ENCODE measurements at places on chromosomes 5 and 9.

DNA sequence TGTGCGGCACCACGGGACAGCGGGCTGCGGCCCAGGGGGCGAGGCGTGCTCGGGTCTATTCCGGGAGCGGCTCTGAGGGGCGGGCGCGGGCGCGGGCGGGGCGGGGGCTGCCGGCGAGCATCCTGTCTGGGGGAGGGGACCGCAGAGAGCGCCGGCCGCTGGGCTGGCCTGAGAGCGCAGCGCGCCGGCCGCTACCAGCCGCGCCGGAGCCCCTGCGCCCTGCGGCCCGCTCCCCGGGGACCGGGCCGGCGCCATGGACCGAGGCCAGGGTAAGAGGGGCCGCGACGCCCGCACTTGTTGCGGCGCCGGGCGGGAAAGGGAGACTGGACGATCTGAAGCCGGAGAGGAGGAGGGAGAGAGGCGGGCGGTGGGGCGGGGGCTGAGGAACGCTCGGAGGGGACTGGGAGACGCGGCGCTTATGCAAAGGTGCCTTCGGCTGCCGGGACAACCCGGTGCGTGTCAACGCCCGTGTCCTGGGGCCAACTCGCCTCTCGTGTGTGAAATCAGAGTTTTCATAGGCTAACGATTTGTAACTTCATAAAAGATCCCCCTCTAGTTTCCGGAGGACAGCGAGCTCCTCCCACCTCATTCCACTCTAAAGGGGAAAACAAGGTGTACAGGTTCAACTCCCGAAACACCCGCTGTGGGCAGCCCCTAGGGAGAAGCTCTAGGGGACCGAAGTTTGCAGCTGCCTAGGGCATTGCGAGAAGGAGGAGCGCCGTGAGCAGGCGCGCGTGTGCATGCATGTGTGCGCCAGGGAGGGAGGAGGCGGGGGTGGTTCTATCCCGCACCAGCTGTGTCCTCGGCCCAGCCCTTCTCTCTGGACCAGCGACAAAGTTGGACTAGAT is at the start of gene AFAP1L1:
AFAP1L1 (plus strand) TSS at position 144 of the 848 bp plus-strand sequence; CDS start at position 254, 110 bp downstream.
- no peak for DNase-seq

- DNase-seq, result no peak
Observed at GRCh38 chr5:103617913-103618312, 55.3 kb upstream of the NUDT12 start.

GRCh38 chr5:165457859-165458481 is 1952.6 kb downstream of the MAT2B start:
- DNase-seq, result no peak

- DNase-seq, result no peak
Observed at GRCh38 chr5:112703866-112704820, 33.5 kb upstream of the APC start.

GRCh38 chr5:62341783-62342475 is 35.9 kb downstream of the KIF2A start:
- peak; percentile 19 for DNase-seq

DNA sequence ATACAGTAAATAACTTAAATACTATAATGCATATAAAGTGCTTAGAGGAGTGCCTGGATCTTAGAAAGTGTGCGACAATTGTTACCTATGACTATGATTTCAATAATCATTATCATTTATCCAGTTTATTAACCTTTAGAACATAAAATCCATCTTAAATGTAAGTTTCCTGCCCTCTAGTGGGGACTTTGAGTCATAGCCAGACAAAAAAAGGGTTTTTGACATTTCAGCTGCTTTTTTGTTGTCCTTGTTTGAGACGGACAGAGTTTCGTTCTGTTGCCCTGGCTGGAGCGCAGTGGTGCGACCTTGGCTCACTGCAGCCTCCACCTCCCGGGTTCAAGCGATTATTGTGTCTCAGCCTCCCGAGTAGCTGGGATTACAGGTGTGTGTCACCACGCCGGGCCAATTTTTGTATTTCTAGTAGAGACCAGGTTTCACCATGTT is 9.7 kb upstream of the C9orf152 start:
- DNase-seq, result peak; percentile 18

All from GM12864 (cell line).